ENCODE measurements at places on chromosomes 2 and 18.
A peak's percentile ranks its signal among the peaks of the same experiment; 100 is the strongest.

DNA sequence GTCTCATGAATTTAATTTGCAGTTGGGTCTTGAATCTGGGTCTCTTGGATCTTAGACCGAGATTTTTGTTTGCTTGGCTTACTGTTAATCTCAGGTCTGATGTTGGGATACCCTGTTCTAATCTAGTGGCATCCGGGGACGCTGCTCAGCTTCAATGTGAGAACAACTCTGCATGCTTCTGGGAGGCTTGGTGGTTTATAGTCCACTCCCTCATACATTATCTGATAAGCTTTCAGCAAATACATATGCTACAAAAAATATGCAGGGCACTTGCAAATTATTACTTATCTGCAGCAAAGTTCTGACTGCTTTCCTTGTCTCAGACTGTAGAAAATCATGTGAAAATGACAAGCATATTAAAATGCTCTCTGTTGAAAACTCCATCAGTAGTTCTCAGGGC is 39.4 kb downstream of the RNF144A start:
- no peak for DNase-seq

- DNase-seq, result peak; percentile 42
Measured at GRCh38 chr2:230666446-230666845, 46.2 kb upstream of the CAB39 start.

- DNase-seq, result no peak
Measured at GRCh38 chr2:158142568-158143332, 41.1 kb downstream of the UPP2 start.

DNA sequence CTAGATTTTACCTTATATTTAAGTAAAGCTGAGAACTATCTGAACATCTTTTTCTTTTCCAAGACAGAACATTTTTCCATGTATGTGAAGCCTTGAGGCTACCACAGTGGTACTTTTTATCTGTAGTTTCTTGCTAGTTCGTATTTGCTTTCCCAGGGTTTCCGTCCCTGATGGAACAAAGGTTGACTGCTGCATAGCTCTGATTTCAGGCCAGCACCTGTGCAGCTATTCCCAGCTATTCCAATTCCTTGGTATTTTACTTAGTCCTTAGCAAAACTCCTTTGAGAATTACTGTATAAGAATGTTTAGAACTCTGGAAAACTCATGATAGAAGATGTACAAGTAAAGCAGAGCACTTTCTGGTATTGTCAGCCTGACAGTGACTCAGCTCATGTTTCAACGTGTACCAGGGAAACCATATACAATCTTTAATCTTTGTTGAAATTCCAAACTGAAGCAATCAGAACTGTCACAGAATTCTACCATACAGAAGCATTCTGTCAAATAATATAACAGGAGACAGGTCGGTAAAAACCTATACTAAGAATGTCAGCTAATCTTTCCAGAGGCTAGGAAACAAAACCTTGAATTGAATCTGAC is 162.2 kb downstream of the PKP4 start:
- DNase-seq, result no peak

- no peak for DNase-seq
Measured at GRCh38 chr18:79396431-79397246, 909 bp downstream of the NFATC1 start.

- DNase-seq, result peak; percentile 3
Measured at GRCh38 chr2:11920993-11921583, 174.7 kb downstream of the LPIN1 start.

GRCh38 chr2:58967736-58968135 is 726.6 kb upstream of the FANCL start:
- no peak for DNase-seq

GRCh38 chr2:160747501-160748170 is 254.0 kb upstream of the RBMS1 start:
- no peak for DNase-seq

DNA sequence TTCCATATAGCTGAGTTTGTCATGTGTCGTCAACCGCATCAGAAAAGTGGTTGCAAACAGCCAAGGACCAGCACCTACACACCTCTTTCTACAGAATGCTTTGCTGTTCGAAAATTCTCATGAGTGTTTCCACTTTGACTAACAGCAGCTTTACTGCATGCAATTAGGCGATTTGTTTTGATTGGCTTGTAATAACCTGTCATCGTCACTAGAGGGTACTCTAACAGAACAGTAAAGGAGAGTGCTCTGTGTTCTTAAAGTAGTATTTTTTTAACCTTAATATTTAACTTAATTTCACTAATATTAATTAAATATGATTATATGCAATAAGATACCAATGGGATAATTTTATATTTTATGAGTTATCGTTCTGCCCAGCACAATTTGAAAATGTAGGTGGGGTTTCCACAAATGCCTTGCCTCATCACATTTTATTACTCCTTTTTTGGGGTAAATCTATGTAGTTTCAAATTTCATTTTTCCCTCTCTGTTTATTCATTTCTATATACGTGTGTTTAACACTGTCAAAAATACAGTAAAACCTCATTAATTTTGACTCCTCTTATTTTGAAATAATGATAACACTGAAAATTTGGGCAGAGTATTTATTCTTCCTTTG is 502.2 kb downstream of the NRXN1 start:
- peak; percentile 15 for DNase-seq

DNA sequence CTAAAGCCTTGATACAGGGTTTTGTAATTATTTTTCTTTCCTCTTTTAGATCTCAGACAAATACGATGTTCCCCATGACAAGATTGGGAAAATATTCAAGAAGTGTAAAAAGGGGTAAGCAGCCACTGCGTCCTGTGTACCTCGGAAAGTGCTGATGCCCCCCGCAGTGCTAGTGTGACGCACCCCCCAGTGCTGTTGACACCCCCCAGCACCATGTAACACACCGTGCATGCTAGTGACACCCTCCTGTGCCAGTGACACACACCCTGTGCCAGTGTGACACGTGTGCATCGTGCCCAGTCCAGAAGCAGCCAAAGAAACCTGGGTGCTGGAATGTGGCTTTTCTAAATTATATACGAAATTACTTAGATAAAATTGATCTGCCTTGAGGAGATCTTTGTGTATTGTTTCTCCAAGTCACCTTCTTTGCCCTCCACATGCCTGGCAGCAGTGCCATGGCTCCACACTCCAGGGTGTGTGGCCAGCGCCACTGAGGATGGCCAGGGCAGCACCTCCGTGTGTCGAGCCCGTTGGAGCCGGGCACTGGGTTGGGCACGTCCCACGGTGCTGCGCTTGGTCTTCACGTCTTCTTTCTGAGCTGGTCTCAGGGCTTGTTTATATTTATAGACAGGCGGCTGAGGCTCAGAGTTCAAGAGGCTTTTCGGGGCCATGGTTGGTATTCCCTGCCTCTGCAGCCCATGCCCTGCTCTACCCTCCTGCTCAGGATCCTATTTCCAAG is 44.3 kb upstream of the KLF11 start:
- DNase-seq, result no peak

- DNase-seq, result no peak
Measured at GRCh38 chr2:72809095-72809494, 16.7 kb downstream of the EXOC6B start.

GRCh38 chr2:169136885-169137534 is 67.6 kb downstream of the DHRS9 start:
- no peak for DNase-seq

DNA sequence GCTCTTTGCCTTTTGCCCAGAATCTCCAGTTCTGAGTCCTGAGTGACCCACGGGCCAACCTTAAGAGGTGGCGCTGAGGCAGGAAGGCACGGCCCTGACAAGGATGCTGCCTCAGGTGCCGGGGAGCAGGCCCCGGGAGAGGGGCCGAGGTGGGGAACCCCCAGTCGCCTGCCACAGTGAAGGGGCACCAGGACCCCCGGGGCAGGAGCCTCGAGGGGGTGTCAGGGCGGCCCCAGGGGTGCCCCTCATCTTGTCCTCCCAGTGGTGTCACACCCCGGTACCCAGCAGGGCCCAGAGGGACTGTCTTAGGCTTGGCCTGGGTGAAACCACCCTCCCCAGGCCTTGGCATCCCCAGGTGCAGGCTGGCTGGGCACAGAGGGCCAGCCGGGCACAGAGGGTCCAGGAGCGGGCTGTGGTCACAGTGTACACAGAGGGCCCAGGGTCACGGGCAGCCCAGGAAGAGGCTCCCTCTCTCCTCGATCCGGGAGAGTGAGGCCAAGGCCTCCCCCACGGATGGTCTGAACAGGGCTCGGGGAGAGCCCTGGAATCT is 1.0 kb downstream of the PDCD1 start:
- DNase-seq, result no peak

DNA sequence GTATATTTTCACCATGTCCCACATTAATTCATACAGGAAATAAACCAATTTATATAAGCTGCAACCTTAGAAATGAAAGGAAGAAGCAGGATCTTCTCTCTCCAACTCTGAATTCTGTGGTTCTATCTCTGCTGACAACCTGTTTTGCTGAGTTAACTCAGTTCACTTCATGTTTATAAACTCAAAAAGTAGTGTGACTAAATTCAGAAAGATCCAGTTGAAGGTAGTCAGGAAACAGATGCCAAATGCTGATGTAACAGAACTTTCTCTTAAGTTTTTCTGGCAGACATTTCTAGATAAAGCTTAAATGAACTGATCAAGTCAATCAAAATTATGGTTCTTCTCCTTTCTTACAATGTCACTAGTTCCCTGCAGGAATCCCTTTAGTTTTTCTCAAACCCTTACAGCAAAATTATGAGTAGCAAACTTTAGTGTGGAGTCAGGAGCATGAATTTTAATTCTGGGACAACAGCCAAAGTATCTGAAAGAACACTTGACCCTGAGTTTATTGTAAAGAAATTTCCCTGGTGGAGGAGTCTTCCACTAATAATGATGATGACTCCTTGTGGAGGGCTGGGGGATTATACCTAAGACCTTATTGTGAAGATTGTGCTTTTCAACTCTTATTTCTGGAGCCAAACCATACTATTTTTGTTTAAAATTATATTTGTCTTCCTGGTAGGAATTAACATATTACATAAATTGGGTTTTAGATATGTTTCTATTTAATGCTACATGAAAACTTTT is 216.9 kb downstream of the MYO3B start:
- DNase-seq, result no peak

DNA sequence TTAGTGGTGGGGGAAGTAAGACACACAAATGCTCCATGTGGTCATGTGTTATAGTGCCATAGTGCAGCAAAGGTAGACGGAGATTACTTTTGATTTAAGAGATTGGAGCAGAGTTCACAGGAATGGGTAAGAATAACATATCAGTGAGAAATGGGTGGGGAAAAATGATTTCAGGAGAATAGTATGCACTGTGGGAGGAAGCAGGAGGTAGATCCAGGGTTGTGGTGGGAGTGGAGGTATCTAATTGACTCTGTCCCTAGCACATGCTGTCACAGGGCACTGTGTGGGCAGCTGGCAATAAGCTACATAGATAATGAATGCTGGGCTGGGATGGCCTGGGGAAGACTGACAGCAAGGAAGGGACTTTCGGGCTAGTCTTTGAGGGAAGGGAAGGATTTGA is 65.3 kb downstream of the STAT1 start:
- no peak for DNase-seq

DNA sequence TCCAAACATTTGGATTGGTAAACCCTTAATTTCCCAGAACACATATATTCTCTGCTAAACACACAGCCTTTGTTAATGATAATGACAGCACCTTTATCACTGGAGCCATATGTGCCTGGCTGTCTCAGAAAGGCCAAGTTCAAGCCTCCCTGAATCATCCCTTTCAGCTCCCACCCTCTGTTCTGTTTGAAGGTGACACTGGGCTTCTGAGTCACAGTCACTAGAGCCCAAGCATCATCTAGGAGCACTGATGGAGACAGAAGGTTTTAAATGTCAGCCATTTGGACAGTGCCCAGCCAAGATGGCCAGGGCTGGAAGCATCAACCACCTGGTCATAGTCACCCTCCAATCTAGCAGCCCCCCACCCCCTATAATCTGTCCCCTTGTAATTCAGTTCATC is 80.6 kb downstream of the NRP2 start:
- no peak for DNase-seq

- DNase-seq, result no peak
Measured at GRCh38 chr18:21277578-21277977, 35.5 kb downstream of the GREB1L start.

DNA sequence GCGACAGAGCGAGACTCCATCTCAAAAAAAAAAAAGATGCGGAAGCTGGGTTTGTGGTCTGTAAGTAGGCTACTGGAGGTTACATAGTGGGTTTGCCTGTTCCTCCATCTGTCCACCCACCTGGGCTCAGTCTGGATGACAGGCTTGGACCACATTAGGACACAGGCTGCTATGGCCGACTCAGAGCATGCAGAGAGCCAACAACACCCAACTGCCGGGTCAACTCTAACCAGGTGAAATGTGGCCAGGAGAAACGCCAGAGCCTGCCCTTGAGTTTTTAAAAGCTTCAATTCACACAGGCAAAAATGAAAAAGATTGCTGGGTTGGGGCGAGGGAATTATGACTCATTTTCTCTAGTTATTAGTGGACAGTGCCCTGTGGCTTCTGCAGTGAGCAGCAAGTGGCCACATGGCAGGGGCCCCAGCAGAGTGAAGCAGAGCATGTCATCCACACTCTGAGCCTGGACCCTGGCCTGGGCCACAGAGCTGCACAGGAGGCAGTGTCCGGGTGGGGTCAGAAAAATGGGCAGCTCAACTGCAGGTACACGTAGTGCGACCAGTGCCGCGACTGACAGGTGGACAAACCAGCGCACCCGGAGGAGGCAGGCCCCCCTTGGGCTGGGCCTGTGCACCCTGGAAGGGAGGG is 67.4 kb downstream of the BIN1 start:
- DNase-seq, result no peak

- no peak for DNase-seq
Measured at GRCh38 chr2:3197308-3197707, 180.3 kb downstream of the EIPR1 start.

DNA sequence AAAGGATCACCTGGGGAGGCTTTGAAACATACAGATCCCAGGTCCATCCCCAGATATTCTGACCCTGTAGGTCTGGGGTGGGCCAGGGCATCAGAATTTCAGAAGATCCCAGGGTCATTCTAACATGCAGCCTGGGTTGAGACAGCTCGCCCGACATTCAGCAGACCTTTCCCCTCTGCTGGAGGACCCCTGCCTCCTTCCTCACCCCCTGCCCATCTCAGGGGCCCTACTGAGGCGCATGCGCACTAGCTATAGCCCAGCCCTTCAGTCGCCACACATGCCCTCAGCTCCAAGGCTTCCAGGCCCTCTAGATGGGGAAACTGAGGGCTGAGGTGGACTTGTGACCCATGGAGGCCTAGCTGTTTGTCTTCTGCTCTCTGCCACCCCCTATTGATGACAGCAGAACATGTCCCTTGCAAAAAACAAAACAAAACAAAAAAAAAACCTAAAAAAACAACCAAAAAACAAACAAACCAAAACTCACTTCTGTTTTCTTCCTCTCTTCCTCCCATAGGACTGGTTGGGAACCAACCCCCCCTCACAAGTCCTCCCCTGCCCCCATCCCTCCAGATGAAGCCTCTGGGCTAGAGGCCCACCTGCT is 91.3 kb downstream of the ZBTB7C start:
- no peak for DNase-seq

GRCh38 chr18:79453816-79454735 is 58.3 kb downstream of the NFATC1 start:
- DNase-seq, result peak; percentile 89

DNA sequence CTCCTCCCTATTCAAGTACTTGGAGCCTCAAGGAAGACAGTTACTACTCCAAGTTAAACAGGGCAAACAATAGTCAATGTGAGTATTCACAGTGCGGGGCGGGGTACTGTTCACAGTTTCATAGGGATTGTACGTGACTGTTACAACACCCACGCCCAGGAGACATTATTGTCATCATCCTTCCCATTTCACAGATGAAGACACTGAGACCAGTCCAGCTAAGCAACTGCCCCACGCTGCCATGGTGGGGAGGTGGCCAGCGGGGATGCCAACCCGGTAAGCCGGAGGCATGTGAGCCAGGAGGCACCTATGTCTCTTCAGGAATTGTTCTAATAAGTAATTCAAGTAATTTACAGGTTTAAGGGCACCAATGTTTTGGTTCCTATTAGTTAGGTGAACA is 982 bp downstream of the HJURP start:
- DNase-seq, result no peak

Data from Jurkat, Clone E6-1 (cell line).